ENCODE measurements at places on chromosomes 5 and 9. TPM values are rescaled to one million over a fixed set of nuclear protein-coding genes. Genes with fewer than 3 reads are reported as not detected.

GRCh38 chr5:172508471-172509404 is 54.4 kb upstream of the SH3PXD2B start:
- H3K27ac ChIP-seq: no peak overlapping the region
- no peak for DNase-seq
- H3K27me3 ChIP-seq: no peaks in the 10 kb centered on the region
- no peaks in the 10 kb centered on the region for H3K4me1 ChIP-seq
- H3K36me3 ChIP-seq: no peaks in the 10 kb centered on the region
- no peak overlapping the region for H3K4me3 ChIP-seq

BNC2 gene
- 0.54 TPM for total RNA-seq

- DNase-seq: peak; percentile 8
- no peaks in the 10 kb centered on the region for H3K36me3 ChIP-seq
- H3K4me1 ChIP-seq: no peaks in the 10 kb centered on the region
- no peak overlapping the region for H3K27ac ChIP-seq
Observed at GRCh38 chr5:84131372-84131771, 253.3 kb downstream of the EDIL3 start.

GRCh38 chr9:85554349-85554748 is 187.4 kb downstream of the AGTPBP1 start:
- DNase-seq: no peak
- H3K4me3 ChIP-seq: no peak overlapping the region
- no peaks in the 10 kb centered on the region for H3K36me3 ChIP-seq
- H3K27me3 ChIP-seq: no peaks in the 10 kb centered on the region
- no peaks in the 10 kb centered on the region for H3K4me1 ChIP-seq

- no peak overlapping the region for H3K27ac ChIP-seq
- H3K4me1 ChIP-seq: no peaks in the 10 kb centered on the region
- H3K27me3 ChIP-seq: peaks cover 37% of the 10 kb centered on the region
- no peaks in the 10 kb centered on the region for H3K36me3 ChIP-seq
Observed at GRCh38 chr9:133188006-133188842, 20.8 kb downstream of the OBP2B start.

DNA sequence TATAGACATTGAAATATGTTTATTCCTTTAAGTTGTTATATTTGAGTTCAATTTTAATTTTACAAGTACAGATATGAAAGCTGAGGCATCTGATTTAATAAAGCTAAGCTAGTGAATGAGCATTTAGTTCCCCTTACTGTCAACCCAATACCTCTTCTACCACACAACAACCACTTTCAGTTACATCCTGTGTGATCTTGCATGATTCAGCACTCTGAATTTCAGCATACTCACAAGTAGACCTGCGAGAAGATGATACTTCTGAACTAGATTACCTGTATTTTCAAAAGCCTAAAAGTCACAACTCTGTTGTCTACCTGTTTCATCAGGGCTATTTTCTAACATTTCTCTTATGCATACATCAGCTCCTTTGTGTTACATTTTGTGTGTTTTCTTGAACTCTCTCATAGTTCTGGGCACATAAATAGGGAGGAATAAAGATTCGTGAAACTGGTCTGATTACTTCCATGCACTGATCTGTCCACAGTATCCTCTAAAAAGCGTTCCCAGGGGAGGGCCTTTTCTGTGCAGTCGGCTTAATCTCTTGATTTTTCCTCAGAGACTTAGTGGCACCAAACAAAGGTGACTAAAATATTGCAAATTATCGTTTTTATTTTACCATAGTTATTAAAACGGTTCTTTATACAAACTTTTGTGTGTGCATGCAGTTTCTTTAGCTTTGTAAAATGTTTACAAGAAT is 2025.5 kb upstream of the NUDT12 start:
- H3K36me3 ChIP-seq: no peaks in the 10 kb centered on the region
- DNase-seq: no peak
- no peaks in the 10 kb centered on the region for H3K27me3 ChIP-seq
- H3K4me1 ChIP-seq: no peaks in the 10 kb centered on the region
- no peak overlapping the region for H3K4me3 ChIP-seq

- H3K36me3 ChIP-seq: no peaks in the 10 kb centered on the region
- no peak overlapping the region for H3K27ac ChIP-seq
- H3K27me3 ChIP-seq: no peaks in the 10 kb centered on the region
- no peaks in the 10 kb centered on the region for H3K4me1 ChIP-seq
- DNase-seq: no peak
Observed at GRCh38 chr5:119945691-119946090, 316.3 kb downstream of the FAM170A start.

SET gene
- total RNA-seq: 335 TPM

GRCh38 chr9:119181561-119181960 is 187.7 kb downstream of the BRINP1 start:
- peaks cover 17% of the 10 kb centered on the region for H3K4me1 ChIP-seq
- no peak for DNase-seq
- H3K27me3 ChIP-seq: no peaks in the 10 kb centered on the region
- no peak overlapping the region for H3K27ac ChIP-seq
- no peak overlapping the region for H3K4me3 ChIP-seq

CTSV gene
- total RNA-seq: 29.0 TPM

DNA sequence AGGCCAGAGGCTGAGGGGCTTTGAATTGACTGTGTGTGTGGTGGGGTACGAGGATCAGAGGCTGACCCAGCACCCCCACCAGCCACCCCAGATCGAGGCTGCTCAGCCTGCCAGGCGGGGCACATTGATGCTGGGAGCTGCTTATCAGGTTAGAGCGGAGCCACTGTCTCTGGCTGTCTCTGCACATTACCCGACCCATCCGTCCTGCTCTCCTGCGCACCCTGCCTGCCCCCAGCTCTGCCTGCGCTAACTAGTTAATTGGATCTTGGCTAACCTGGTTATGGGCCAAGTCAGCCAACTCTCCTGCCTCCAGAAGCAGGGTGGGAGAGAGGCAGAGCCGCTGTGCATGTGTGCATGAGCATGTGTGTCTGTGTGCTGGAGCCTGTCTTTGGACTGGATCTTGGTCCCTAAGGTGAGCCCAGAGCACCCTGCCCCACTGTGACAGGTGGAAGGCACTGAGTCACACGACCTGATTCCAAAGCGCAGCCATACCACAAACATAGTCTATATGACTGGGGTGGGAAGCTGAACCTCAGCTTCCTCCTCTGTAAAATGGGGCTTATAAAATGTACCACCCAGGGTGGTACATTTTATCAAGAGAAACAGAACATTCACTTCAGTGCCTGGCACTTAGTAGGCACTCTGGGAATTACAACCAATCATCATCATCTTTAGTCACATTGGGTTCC is 39.7 kb downstream of the PCDH1 start:
- peaks cover 7% of the 10 kb centered on the region for H3K27me3 ChIP-seq
- no peak overlapping the region for H3K4me3 ChIP-seq
- peaks cover 12% of the 10 kb centered on the region for H3K4me1 ChIP-seq
- DNase-seq: no peak
- H3K36me3 ChIP-seq: no peaks in the 10 kb centered on the region

SPAAR gene
- 0.07 TPM for total RNA-seq

- DNase-seq: no peak
- H3K36me3 ChIP-seq: no peaks in the 10 kb centered on the region
- H3K27me3 ChIP-seq: no peaks in the 10 kb centered on the region
- H3K27ac ChIP-seq: no peak overlapping the region
- no peaks in the 10 kb centered on the region for H3K4me1 ChIP-seq
Observed at GRCh38 chr5:65696892-65697291, 25.0 kb downstream of the SGTB start.
